Right renal cortex interstitium (tissue), 3 donors: ENCODE measurements at places on chromosomes 7 and 10.
A peak's percentile ranks its signal among the peaks of the same experiment; 100 is the strongest.

DNA sequence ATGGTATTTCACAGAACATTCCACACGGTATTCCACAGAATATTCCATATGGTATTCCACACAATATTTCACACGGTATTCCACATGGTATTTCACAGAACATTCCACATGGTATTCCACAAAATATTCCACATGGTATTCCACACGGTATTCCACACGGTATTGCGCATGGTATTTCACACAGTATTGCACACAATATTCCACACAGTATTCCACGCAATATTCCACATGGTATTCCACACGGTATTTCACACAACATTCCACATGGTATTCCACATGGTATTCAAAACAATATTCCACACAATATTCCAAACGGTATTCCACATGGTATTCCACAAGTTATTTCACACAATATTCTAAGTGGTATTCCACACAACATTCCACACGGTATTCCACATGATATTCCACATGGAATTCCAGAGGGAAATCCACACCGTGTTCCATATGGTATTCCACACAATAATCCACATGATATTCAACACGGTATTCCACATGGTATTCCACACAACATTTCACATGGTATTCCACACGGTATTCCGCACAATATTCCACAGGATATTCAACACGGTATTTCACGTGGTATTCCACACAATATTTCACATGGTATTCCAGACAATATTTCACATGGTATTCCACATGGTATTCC, 136.7 kb upstream of the CHST15 start:
- DNase-seq = no peak

- no peak for DNase-seq
Observed at GRCh38 chr10:122713091-122713885, 13.6 kb upstream of the C10orf120 start.

DNA sequence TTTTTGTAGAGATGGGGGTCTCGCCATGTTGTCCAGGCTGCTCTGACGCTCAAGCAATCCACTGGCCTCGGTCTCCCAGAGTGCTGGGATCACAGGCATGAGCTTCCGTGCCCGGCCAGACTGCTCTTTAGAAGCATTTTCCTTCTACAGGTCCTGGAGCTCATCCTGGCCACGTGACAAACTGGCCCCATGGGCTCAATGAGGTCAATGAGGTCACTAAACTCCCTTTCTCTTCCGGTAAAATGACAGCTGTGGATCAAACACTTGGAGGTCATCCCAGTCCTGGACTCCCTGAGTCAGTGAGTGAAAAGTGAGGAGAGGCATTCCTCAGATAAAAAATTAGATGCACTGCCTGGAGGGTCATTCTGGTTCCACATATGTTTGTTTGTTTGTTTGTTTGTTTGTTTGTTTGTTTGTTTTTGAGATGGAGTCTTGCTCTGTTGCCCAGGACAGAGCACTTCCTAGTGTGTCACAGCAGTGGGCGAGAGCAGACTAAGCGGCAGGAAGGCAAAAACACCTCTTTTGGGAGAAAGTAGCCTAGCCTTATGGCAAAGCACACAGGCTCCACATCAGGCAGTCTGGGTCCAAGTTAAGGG, 134.9 kb downstream of the TNS3 start:
- DNase-seq = no peak

GRCh38 chr7:86970986-86971385, 88.5 kb downstream of the ELAPOR2 start:
- DNase-seq = no peak

- no peak for DNase-seq
Observed at GRCh38 chr7:91852263-91852741, 28.2 kb downstream of the MTERF1 start.

GRCh38 chr7:66921396-66921917, 432 bp downstream of the TMEM248 start:
- DNase-seq = peak; percentile 19

DNA sequence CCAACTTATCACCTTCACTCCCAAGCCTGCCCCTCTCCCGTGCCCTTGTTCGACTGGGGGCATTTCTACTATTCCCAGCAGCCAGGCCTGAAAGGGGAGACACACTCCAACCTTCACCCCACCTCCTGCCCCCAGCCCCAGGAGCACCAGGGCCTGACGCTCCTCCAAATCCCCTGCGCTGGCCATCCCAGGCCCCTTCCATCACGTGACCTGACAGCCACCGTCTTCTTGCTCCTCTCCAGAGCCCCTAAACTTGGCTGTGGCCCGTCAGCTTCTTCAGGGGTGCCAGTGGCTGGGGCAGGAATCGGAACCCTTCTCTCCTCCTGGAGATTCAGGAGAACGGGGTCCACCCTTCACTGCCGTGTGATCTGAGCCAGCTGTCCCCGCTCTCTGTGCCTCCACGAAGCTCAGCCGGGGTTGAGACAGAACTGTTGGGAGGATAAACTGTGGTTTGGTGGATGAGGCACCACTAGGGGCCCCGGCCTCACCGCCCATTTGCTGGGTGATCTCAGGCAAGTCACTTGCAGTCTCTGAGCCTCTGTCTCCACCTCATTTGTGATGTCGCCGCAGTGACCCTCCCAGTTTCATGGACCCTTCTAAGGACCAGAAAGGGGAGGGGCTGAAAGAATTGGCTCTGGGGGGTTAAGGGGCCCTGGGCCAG, 91.0 kb downstream of the MYL10 start:
- no peak for DNase-seq

- DNase-seq = no peak
Observed at GRCh38 chr7:33722383-33723101, 182.8 kb upstream of the BMPER start.

- DNase-seq = no peak
Observed at GRCh38 chr7:107898997-107899594, 8.1 kb downstream of the DLD start.

DNA sequence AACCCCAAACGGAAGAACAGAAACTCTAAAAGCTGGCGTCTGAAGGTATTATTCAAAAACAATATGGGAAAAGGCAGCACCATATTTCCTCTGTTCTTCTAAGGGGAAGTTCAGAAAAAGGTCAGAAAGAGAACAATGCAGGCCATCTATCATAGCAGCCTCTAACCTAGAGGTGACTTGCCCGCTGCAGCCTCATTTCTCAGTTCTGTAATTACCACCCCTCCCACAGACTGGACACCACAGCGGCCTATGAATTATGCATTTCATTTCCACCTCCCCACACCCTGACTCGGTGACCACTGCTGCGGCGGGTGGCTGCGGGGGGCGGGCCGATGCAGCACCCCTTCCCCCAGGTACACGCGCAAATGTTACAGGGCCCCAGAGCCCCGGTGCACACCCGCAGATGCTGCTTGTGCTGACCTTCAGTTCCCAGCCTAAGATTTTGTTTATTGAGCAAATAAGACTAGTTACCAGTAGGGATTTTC, 125.5 kb downstream of the CLEC2L start:
- DNase-seq = no peak

DNA sequence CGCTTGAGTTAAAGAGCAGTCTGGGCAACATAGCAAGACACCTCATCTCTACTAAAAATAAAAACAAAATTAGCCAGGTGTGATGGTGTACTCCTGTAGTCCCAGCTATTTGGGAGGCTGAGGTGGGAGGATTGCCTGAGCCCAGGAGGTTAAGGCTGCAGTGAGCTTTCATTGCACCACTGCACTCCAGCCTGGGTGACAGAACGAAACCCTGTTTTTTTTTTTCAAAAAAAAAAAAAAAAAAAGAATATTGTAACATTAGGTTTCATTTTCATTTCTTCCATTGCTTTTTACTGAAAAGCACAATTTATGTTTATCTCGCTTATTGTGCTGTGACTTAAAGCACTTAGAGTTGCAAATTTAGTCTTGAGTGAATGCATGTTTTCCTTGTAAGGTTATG, 80.0 kb downstream of the MLLT10 start:
- no peak for DNase-seq

DNA sequence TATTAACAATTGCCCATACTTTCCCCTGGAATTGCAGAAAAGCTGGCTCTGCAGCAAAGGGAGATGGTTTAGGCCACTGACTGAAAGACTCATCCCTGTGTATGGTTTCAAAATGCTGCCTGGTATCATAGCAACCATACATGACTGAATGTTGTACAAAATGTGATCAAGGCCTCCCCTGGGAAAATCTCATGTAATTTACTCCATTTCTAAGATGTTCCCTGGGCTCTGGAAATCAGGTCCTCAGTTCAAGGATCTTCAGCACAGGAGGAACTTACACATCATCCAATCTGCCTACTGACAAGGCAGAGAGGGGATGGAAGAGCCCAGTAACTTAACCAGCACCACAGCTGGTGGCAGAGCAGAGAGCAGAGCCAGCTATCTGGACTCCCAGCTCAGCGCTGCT, 111.8 kb downstream of the JAZF1 start:
- no peak for DNase-seq

DNA sequence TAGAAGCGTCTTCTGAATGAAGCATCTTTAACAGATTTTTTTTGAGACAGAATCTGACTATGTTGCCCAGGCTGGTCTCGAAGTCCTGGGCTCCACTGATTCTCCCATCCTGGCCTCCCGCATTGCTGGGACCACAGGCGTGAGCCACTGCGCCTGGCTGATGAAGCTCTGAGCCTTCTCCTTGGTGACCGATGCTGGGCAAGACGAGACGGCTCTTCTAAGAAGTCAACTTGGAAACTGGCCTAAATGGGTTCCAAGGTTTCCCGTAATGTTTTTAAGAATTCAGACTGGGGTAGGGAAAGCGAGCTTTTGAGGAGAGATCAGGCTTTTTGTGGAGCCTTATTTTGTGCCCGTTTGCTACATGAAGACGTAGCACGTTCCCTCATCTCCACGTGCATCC, 224.5 kb downstream of the ZMYND11 start:
- DNase-seq = no peak

- no peak for DNase-seq
Observed at GRCh38 chr10:86664341-86665217, 3.7 kb upstream of the LDB3 start.

DNA sequence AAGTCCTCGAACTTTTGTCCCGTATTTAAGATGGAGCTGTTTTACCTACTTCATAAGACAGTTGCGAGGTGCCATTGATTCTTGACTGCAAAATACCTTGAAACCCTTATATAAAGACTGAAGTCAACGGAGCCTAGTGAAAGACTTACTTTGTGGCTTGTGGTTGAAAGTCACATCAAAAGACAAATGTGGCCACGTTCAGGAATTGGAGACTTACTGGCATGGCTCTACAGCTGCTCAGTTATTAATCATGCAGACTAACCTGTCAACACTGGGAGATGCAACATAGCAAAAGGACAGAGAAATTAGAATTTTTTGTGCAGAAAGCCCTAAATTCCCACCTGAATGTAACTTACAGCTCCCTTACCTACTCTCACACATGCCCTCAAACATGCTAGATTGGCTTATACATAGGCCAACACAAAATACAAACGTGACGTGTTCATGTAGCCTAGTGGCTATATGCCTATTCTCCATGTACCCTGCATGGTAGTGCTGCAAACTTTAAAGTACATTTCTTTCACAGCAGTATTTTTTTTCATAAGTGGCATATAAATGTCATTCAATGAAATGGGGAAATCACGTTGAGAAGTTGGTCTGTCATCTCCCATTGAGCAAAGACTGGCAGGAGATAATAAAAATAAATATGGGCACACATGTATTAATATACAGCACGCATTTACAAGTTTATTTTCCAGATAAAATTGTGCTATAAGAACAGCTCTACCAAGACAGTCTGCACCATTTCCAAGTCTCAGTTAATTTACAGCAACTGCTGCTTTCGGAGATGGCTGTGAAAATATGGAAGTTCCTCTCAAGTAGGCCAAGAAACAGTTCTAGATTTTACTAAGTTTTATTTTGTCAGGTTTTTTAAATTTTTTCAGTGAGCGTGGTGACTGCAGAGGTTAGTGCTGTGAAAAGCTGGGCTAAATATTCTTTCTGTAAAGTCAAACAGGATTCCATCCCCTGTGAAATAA, 170.4 kb upstream of the C7orf33 start:
- no peak for DNase-seq

DNA sequence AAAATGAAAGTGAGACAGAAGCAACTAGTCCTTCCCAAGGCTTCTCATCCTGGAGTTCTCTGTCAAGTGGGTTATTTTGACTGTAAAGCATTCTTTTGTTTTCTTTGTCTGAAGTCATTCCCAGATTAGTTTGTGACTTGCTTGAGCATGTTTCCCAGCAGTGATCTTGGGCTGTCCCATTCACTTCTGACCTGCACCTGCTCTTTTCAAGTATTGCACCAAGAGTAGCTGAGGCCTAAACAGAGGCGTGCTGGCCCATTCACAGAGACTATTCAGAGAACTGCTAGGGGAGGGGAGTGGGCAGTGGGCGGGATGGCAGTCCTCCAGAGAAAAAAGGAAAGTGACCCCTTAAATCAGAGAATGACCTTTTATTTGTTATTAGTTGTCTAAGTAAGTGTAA, 61.3 kb downstream of the CACNA2D1 start:
- no peak for DNase-seq

DNA sequence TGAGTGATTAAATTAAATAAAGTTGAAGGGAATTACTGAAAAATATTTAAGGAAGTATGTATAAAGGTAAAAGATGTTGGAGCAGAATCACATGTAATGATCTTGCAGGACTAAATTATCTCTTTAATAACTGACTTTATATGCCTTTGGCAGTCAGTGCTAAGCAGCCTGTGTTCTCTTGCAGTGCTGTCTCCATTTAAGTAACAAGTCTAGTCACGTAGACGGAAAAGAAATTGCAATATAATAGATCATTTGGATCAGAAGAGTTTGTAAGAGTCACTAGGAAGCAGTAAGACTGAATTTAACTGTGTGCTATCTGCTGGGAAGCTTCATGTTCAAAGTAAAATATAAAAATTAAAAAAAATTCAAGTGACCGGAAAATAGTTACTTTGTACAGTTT, 21.4 kb downstream of the BZW2 start:
- DNase-seq = no peak

GRCh38 chr7:96080027-96080426, 241.9 kb downstream of the SLC25A13 start:
- DNase-seq = no peak

DNA sequence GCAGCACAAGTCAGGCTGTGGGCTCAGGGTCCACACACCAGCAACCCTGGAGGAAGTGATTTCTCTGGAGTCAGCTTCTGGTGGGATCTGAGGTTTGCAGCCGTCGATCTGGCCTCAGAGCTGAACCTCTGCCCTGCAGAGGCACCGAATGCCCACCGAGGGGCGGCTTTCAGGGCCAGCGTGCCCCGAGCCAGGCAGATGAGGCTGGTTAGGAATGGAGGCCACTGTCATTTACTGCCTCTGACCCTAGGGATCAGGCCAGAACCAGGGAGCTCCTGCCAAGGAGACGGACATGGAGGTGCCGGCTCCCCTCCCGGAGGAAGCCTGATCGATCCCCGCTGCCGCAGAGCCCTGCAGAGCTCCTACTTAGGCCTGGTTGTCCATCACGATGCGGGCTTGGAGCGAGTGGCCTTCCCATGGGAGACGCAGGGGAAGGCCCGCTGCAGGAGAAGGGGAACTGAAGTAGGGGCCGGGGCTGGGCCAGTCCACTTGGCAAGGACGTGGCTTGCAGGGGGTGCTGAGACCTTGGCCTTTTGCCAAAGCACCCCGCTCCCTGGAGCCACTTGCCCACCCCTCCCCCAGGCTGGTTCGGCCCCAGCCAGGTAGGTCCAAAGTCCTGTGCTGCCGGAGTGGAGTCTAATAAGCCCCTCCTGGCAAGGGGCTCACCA, 19.6 kb upstream of the ELFN1 start:
- no peak for DNase-seq

GRCh38 chr10:75058161-75058560, 53.3 kb upstream of the SAMD8 start:
- DNase-seq = no peak

GRCh38 chr10:92993699-92994272, 66.8 kb upstream of the CYP26C1 start:
- no peak for DNase-seq
